ENCODE measurements at places on chromosomes 1 and 21. TPM values are rescaled to one million over a fixed set of nuclear protein-coding genes. Genes with fewer than 3 reads are reported as not detected.

Gene NVL
- total RNA-seq, result 43.7 TPM

Gene LCE1A
- total RNA-seq, result not detected

Gene CHIA
- total RNA-seq, result 18.9 TPM

Gene HAO2
- total RNA-seq, result not detected

Gene HPCAL4
- total RNA-seq, result 0.66 TPM

Gene ANGPTL7
- not detected for total RNA-seq

Gene CD34
- 8.8 TPM for total RNA-seq

Gene GJA9
- total RNA-seq, result not detected

Gene MROH9
- total RNA-seq, result 2.1 TPM

Gene OLFML2B
- total RNA-seq, result 51.3 TPM

Gene KCTD3
- 20.3 TPM for total RNA-seq

DNA sequence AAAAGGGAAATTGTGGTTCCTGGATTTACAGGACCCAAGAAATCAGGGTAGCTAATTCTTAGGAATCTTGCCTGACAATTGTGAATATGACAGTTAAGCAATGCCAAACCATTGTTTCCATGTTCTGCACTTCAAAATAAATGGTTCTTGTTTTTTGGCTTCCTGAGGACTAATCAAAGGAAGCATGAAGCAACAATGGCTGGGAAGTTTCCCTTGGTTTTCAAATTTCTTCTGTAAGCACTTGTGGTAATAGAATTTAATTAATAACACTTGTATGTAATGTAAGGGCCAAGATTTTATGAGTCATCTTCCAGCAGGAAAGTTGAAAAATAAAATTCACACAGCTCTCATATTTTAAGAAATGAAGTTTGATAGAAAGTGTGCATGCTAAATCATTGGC is 31.7 kb downstream of the JAM2 start:
- H3K27ac ChIP-seq, result no peak overlapping the region
- H3K27me3 ChIP-seq, result no peaks in the 10 kb centered on the region
- H3K4me3 ChIP-seq, result no peak overlapping the region
- no peaks in the 10 kb centered on the region for H3K4me1 ChIP-seq

DNA sequence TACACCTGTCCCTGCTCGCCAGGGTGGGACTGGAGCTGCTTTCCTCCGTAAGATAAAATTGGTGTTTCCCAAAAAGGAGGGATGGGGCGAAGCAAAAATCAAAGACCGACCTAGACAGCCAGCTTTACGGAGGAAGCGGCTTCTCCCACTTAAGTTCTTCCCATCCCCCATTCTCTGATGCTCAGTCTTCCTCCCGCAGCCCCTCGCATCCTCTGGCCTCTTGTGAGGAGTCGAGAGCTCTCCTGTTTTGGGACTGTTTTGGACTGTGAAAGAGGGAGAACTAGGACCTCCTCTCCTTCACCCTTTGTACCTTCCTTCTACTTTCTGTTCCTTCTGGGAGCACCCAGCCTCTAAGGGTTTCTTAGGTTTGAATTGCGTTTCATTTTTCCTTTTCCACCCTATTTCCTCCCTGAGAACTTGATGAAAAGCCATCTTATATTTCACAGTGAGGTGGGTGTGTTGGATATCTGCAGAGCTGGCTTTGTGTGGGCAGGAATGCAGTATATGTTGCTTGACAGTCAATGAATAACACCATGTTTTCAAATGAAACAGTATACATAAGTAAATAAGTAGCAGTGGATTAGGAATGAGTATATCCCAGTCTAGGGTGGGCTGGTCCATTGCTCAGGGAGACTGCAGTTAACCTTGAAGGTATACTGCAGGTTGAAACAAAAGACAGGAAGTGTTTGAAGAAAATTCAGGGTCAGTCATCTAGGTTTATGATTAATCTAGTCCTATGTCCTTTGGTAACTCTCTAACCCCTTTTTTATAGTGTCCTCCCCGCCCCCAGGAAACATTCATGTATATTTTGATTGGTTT is 848 bp downstream of the CTTNBP2NL start:
- H3K4me3 ChIP-seq, result peak overlapping the region; percentile 75
- H3K27me3 ChIP-seq, result no peaks in the 10 kb centered on the region
- H3K4me1 ChIP-seq, result peaks cover 64% of the 10 kb centered on the region
- DNase-seq, result no peak

GRCh38 chr1:96206451-96206850 is 515.1 kb upstream of the PTBP2 start:
- H3K4me3 ChIP-seq, result no peak overlapping the region
- H3K4me1 ChIP-seq, result no peaks in the 10 kb centered on the region
- no peak overlapping the region for H3K27ac ChIP-seq

DNA sequence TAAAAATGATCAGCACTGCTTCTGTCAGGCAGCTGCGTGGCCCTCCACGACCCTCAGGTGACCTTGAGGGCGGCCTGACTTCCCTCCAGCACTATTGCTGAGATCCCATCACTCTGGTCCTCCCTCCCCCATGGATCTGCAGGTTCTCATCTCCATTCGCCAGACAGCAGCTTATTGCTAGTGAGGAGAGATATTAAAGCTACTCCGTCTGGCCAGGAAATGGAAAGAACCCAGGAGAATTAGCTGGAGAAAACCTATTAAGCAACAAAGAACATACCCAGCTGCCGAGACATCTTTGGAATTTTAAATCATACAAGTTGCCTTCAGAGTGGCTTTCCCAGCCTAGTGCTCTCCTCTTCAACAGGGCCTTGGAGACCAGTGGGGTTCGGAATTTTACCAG is 25.7 kb upstream of the KCNN3 start:
- DNase-seq, result no peak
- H3K4me1 ChIP-seq, result no peaks in the 10 kb centered on the region
- no peaks in the 10 kb centered on the region for H3K27me3 ChIP-seq
- H3K27ac ChIP-seq, result no peak overlapping the region

DNA sequence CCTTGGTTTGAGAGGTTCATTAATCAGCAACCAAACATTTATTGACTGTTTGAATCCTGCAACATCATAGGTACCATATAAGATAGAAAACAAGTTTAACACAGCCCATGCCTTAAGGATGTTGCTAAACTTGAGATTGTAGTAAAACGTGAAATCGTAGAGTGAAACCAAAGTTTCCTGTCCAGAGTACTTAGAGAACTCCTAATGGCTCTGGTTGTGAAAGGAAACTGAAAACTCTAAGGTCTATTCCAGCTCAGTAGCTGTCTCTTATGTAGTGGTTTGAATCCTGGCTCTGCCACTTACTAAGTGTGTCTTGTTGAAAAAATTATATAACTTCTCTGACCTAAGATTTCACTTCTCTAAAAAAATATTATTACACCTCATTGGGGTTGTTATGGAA is 310.9 kb downstream of the NTNG1 start:
- no peaks in the 10 kb centered on the region for H3K4me1 ChIP-seq
- H3K36me3 ChIP-seq, result no peaks in the 10 kb centered on the region
- no peak overlapping the region for H3K27ac ChIP-seq
- no peak for DNase-seq
- no peak overlapping the region for H3K4me3 ChIP-seq
- H3K27me3 ChIP-seq, result no peaks in the 10 kb centered on the region

- no peaks in the 10 kb centered on the region for H3K4me1 ChIP-seq
- H3K4me3 ChIP-seq, result no peak overlapping the region
- H3K36me3 ChIP-seq, result no peaks in the 10 kb centered on the region
- H3K27me3 ChIP-seq, result no peaks in the 10 kb centered on the region
- DNase-seq, result no peak
These were observed 9.6 kb upstream of the RLF start for GRCh38 chr1:40151457-40152079.

- no peak overlapping the region for H3K27ac ChIP-seq
- H3K4me1 ChIP-seq, result peaks cover 15% of the 10 kb centered on the region
- no peak overlapping the region for H3K4me3 ChIP-seq
- peaks cover 16% of the 10 kb centered on the region for H3K27me3 ChIP-seq
These were observed 879 bp upstream of the PLPPR5 start for GRCh38 chr1:99005537-99005942.

GRCh38 chr1:79042117-79042516 is 35.6 kb upstream of the ADGRL4 start:
- no peaks in the 10 kb centered on the region for H3K36me3 ChIP-seq
- H3K4me3 ChIP-seq, result no peak overlapping the region
- H3K27ac ChIP-seq, result no peak overlapping the region
- no peaks in the 10 kb centered on the region for H3K4me1 ChIP-seq

GRCh38 chr1:83102630-83103071 is 896.3 kb downstream of the TTLL7 start:
- H3K4me1 ChIP-seq, result peaks cover 4% of the 10 kb centered on the region
- DNase-seq, result no peak
- no peaks in the 10 kb centered on the region for H3K27me3 ChIP-seq
- no peak overlapping the region for H3K4me3 ChIP-seq
- no peaks in the 10 kb centered on the region for H3K36me3 ChIP-seq

DNA sequence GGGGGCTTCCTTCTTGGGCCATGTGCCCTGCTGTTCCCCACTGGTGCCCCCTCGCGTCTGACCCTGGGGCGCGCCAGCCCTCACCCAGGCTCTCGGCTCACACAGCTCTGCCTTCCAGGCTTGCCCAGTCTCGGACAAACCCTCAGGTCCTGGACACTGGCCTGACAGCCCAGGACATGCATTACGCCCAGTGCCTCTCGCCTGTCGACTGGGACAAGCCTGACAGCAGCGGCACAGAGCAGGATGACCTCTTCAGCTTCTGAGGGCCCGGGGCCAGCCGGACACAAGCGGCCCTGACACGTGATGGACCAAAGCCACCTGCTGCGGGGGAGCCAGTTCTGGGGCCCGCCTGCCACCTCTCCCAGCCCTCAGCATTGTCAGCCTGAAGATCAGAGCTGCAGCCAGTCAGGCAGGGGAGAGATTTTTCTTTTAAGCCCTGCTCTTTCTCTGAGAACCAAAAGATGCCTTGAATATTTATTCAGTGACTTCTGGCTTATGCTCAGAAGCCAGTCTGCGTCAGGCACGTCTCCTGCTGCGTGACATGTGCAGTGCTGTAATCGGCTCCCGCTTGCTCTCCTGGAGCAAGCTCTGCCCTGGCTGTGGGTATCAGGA is 23.4 kb downstream of the LDLRAP1 start:
- DNase-seq, result peak; percentile 54
- no peaks in the 10 kb centered on the region for H3K27me3 ChIP-seq
- no peak overlapping the region for H3K4me3 ChIP-seq
- H3K36me3 ChIP-seq, result peaks cover 11% of the 10 kb centered on the region
- peaks cover 24% of the 10 kb centered on the region for H3K4me1 ChIP-seq

DNA sequence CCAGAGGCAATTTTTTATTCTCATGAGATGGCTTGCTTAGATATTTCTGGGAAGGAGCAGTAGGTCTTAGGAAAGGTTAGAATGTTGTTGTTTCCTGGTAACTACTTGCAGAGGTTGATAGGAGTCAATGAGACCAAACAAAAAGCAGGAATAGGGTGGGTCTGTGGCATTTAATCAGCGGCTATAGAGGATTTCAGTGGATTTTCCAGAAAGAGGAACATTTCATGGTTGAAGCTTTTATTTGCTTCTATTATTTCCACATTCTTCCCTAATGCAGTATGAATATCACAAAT is 111.3 kb upstream of the PALMD start:
- no peak for DNase-seq
- H3K27ac ChIP-seq, result no peak overlapping the region
- no peaks in the 10 kb centered on the region for H3K4me1 ChIP-seq
- no peak overlapping the region for H3K4me3 ChIP-seq

DNA sequence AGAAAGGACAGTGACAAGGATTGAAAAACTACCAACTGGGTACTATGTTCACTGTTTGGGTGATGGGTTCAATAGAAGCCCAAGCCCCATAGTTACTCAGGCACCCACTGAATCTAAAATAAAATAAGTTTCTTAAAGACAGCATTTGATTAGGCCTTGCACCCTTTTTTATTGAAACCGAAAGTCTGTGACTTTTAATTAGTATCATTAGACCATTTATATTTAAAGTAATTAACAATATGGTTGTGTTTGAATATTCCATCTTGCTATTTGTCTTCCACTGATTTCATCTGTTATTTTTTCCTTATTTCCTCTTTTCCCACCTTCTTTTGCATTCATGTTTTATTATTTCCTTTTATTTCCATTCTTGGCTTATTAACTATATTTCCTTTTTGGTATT is 27.4 kb downstream of the KLHDC7A start:
- H3K27me3 ChIP-seq, result no peaks in the 10 kb centered on the region
- H3K4me1 ChIP-seq, result no peaks in the 10 kb centered on the region
- H3K27ac ChIP-seq, result no peak overlapping the region

GRCh38 chr1:67149179-67149770 is 14.5 kb upstream of the C1orf141 start:
- DNase-seq, result peak; percentile 58
- H3K4me3 ChIP-seq, result peak overlapping the region; percentile 4
- H3K27me3 ChIP-seq, result no peaks in the 10 kb centered on the region

DNA sequence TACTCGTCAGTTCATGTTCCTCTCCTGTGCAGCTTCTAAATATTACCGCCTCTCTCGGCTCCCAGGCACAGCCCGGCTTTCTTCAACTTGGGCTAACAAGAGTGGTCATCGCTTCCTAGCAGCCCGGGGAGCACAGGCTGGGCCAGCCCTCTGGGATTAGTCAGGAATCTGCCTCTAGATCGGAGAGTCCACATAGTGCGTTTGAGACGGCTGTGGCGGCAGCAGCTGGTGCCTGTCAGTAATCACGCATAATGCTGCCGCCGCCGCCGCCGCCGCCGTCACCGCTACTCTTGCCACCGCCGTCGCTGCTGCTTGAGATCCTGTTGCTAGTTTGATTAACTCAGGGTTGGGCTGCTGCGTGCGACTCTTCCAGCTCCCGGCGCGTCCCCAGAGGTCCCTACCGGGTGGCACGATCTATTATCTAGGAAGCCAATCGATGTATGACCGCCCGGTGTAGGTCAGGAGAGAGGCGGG is at the start of gene RXRG:
RXRG (minus strand) TSS at position 230 of the 474 bp plus-strand sequence. CDS start 233 bp downstream, outside the sequence.
- H3K36me3 ChIP-seq, result no peaks in the 10 kb centered on the region
- peak; percentile 90 for DNase-seq
- peak within 1 kb of the TSS; percentile 15 for H3K27ac ChIP-seq

DNA sequence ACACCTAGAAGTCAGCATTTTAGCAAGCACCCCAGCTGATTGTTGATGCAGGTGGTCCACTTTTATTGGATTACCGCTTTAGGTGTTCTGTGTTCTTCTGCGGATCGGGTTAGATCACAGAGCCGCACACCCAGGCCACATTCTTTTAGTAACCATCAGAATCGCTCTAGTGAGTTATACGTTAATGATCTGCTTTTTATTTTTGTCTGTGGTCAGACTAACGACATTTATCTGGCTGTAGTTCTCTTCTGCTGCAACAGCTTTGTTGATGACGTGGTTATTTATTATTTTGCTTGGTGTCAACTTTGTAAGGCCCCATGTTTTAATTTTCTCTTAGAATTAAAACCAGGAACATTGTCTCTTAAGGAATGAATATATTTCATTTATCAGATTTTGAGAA is 18.2 kb downstream of the SCCPDH start:
- H3K27ac ChIP-seq, result no peak overlapping the region
- DNase-seq, result no peak
- no peak overlapping the region for H3K4me3 ChIP-seq
- no peaks in the 10 kb centered on the region for H3K27me3 ChIP-seq
- H3K36me3 ChIP-seq, result peaks cover 32% of the 10 kb centered on the region
- H3K4me1 ChIP-seq, result no peaks in the 10 kb centered on the region

All from upper lobe of left lung (tissue), 6 donors.